Activated CD4-positive, alpha-beta T cell treated with anti-CD3 and anti-CD28 coated beads, Interleukin-2, amount 50 U/mL, for 48 hours (primary cell): ENCODE measurements at places on chromosomes 16 and 17.
A peak's percentile ranks its signal among the peaks of the same experiment; 100 is the strongest.

- DNase-seq = no peak
Measured at GRCh38 chr16:10870808-10871156, 6.2 kb upstream of the CIITA start.

GRCh38 chr16:68737730-68738629 lies 888 bp downstream of the CDH1 start:
- peak; percentile 19 for DNase-seq

GRCh38 chr17:32141258-32141657 lies 1.0 kb upstream of the RHOT1 start:
- no peak for DNase-seq

- DNase-seq = no peak
Measured at GRCh38 chr17:29148257-29148789, 31.9 kb downstream of the MYO18A start.

DNA sequence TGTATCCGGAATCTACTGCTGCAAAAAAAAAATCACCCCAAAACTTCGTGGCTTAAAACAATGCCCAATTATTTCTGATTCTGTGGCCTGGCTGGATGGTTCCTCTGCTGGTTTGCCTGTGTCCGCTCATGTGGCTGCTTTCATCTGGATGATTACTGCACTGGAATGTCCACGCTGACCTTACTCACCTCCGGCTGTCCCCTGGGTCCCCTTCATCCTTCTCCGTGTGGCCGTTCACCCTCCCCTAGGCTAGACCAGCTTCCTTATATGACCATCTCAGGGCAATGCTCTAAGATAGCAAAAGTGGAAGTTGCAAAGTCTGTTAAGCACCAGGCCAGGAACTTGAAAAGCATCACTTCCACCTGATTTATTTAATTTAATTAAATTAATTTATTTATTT lies 31.4 kb upstream of the SPNS2 start:
- DNase-seq = no peak

GRCh38 chr16:56807011-56807675 lies 57.9 kb upstream of the SLC12A3 start:
- DNase-seq = no peak

DNA sequence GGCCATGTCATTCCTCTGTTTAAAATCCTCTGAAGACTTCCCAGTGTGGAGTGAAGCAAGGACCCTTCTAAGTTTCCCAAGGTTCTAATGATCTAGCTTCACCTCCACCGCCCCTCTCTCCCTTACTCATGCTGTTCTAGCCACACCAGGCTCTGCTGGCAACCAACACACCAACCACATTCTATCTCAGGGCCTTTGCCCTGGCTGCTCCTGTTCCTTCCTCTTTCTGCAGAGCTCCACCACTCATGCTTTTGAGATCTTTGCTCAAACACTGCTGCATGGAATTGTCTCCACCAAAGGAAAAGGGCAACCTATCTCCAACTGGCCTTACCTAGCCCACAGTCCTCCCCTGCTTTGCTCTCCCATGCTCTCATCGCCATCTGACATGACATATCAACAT lies 128.7 kb downstream of the XYLT1 start:
- no peak for DNase-seq

GRCh38 chr16:25224731-25225319 lies 8.1 kb downstream of the AQP8 start:
- DNase-seq = no peak

GRCh38 chr17:74118504-74118903 lies 85.0 kb upstream of the RPL38 start:
- DNase-seq = no peak

DNA sequence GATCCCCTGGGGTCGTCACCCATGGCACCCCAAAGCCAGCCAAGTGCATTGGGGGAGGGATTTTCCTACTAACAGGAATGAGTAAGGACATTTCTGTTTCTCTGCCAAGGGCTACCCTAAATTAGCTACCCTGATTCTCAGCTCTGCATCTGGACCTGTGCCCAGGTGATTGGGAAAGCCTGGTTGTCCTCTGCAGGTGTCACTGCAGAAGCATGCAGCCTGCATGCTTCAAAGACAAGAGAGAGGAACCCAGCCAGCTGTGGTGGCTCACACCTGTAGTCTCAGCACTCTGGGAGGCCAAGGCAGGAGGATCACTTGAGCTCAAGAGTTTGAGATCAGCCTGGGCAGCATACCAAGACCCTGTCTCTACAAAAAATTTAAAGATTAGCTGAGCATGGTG lies 19.6 kb downstream of the BEAN1 start:
- no peak for DNase-seq

GRCh38 chr16:27169511-27170071 lies 33.7 kb upstream of the KDM8 start:
- DNase-seq = peak; percentile 80

GRCh38 chr17:76797241-76797840 lies 59.4 kb downstream of the MFSD11 start:
- no peak for DNase-seq

DNA sequence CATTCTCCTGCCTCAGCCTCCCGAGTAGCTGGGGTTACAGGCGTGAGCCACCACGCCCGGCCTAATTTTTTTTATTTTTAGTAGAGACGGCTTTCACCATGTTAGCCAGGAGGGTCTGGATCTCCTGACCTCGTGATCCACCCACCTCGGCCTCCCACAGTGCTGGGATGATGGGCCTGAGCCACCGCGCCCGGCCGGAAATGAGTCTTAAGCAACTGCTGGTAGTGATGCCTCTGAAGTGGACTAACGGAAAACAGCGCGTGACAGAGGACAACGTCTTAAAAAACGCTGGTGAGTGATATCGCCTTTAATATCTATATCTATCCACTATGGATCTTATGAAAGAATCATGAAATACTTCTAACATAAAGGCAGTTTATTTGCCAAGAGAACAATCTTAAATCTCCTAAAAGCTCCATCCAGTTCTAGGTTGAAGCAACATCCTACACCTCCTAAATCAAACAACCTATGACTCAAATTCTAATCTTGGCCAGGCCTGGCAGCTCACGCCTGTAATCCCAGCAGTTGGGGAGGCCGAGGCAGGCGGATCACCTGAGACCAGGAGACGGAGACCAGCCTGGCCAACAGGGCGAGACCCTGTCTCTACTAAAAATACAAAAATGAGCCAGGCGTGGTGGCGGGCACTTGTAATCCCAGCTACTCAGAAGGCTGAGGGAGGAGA lies 69.8 kb downstream of the NXN start:
- DNase-seq = no peak

DNA sequence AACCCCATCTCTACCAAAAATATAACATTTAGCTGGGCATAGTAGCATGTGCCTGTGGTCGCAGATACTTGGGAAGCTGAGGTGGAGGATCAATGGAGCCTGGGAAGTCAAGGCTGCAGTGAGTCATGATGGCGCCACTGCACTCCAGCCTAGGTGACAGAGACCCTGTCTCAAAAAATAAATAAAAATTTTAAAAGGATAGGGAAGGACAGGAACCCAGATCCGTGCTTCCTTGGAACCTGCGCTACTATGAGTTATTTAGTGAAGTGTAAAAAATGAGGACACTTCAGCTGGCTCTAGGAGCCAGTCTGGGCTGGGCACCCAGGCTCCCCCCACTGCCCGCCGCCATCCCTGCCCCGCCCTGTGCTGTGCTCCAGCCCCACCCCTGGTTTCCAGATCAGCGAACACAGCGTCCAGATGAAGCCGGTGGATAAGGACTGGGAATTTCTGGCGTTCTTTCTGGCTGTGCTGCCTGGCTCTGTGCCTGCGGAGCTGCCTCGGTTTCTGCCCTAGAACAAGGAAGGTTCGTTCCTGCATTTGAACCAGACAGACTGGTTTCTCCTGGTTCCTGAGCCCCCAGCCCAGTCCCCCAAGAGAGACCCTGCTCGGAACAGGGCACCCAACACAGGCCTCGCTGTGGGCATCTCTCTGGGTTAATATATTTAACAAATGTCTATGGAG lies 18.5 kb downstream of the PLLP start:
- no peak for DNase-seq

GRCh38 chr16:14491861-14492529 lies 138.1 kb downstream of the PARN start:
- no peak for DNase-seq

- DNase-seq = no peak
Measured at GRCh38 chr17:29172589-29172988, 7.6 kb downstream of the MYO18A start.
